Kidney glomerular epithelial cell (primary cell): ENCODE measurements at places on chromosomes 2 and 18.

GRCh38 chr2:207423886-207424285 is 105.9 kb upstream of the CREB1 start:
- DNase-seq = peak; percentile 77

DNA sequence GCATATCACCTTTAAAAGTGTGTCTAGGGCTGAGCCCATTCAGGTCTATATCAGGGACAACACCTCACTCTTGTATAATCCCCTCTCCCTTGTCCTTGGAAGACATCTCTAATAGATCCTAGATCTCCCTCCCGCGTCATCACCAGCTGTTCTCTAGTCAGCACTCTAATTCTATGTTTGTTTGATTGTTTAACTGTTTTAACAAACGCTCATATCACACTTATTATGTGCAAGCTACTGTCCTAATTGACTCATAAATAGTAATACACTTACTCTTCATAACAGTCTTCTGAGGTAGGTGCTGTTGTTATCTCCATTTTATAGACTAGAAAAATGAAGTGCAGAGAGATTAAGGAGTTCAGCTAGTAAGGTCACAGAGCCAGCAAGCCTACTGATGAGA is 1.6 kb upstream of the ERMN start:
- DNase-seq = no peak

DNA sequence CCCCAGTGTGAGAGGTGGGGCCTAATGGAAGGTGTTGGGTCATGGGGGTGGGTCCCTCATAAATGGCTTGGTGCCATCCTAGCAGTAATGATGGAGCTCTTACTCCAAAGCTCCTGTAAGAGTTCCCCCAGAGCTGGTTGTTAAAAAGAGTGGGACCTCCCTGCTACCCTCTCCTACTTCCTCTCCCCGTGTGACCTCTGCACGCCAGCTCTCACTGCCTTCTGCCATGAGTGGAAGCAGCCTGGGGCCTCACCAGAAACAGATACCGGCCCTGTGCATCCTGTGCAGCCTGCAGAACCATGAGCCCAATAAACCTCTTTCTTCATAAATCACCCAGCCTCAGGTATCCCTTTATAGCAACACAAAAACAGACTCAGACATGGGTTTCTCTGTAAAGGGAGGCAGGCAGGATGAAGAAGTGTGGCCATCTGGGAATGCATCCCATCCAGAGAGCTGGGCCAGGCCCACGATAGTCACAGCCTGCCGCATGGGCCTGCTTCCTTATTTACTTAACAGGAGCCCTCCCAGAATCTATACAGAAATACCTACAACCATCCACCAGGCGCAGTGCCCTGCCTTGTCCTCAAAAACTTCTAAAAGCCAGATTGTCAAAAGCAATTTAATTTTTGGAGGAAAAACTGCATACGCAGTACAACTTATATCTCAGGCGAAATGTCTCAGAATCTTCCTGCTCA is 7.5 kb downstream of the PRLH start:
- no peak for DNase-seq

DNA sequence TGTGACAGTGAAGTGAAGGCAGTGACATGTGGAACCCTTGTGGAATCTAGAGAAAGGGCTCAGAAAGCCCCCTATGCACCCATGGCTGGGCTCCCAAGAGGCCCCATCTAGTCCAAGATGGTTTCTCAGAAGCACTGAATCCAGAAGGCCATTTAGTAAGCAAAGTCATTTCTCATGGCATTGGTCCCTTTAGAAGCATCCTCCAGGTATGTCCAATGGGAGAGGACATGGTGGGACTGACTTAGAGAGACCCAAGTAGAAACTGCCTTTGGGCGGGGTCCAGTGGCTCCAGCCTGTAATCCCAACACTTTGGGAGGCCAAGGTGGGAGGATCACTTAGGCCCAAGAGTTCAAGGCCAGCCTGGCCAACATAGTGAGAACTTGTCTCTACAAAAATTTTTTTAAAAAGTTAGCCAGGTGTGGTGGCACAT is 72.5 kb upstream of the RMDN2 start:
- no peak for DNase-seq

DNA sequence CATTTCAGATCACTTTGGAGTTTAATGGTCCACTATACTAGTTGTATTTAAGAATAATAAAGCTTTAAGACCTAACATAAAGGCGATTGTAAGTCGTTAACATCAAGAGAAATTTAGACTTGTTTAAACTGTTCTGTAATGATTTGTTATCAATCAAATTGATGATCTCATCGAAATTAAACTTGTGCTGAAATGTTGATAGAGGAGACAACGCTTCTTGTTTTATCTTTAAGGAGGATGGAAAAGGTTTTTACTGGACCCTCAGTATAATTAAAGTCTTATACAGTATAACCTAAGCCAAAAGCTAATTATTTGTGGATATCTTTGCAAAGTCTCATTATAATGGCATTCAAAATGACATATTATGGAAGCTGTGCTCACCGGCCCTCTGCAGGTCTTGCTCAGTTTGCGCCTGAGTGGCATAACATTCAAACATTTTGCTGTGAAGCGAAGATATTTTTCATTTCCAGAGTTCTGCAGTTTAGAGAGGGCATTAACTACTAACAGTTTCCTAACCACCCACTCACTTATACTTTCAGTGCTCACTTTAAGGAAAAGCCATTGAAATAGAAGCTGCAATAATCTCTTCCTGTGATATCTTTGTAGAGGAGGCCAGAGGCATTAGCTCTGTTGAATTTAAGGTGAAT is 1.4 kb upstream of the SERTAD2 start:
- DNase-seq = peak; percentile 34

- peak; percentile 19 for DNase-seq
Observed at GRCh38 chr2:29227935-29228675, 112.9 kb downstream of the CLIP4 start.

- DNase-seq = no peak
Observed at GRCh38 chr2:34121076-34121475, 522.0 kb upstream of the FAM98A start.

DNA sequence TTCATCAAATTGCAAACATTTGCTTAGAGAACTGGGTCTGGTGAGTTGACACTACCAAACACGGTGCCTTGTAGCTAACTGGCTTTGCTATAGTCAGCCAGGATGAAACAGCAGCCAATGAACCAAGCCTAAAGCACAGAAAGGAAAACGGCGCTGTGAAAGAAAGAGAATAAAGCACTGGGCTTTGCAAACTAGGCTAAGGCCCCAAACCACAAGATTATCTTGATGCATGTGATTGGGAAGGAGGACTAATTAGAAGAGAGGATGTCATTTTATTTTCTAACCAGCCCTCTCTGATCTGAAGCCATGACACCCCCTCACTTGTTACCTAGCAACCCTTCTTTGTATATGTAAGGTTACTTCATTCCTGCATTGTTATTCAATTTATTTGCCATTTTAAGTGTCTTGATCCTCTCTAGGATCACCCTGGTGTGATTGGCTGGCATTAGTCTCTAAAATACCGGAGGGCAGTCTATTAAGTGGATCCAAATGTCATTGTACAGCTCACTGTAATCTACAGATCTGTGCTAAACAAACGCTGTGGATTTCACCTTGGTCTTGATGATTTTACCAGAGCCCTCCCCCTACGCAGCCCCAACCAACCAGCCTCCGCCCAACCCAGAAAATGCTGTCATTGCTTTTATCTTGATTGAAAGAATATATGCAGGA is 395.4 kb upstream of the ACVR2A start:
- no peak for DNase-seq

DNA sequence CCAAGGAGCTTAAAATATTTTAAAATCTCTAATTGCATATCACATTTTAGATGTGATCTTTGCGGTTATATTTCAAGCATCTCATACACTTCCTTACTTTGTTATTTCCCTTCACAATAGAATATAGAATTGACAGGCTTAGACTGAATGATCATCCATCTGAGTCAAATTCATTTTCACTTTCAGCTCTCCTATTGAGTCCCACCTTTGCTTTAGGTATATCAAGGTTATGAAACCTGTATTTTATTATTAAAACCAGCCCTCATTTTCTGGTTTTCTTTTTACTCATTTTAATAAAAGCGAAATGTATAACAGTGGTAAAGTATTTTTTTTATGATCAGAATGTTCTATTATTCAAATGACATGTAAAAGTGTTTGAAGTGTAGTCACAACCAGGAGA is 162.9 kb upstream of the KYNU start:
- DNase-seq = no peak

DNA sequence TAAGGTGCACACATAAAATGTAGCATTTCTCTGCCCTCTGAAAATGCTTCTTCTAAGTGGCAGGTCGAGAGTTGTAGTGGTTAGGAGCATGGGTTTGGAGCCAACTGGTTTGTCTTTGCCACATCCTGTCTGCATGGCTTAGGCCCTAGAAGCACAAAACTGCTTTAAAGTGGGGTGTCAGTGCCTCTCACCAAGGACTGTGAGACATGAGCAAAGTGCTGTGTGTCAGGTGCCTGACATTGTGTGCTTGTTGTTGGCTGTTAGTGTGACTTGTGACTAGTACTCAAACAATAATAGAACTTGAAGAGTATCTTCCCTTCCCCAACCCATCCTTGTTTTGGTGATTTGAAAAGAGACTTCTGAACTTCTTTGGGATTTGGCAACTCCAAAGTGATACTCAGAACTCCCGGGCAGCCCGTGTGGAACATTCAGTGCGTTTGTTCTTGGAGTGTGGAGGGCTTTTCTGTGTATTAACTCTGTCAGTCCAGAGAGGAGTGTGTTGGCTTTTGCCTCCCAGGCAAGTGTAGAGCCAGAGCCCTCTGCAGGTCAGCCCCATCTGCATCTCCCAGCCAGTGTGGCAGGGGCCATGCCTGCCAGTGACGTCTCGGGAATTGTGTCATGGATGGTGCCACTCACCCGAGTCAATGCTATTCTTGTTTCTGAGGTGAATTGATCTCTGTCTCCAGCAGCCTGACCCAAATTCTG is 5.0 kb downstream of the MGAT5 start:
- DNase-seq = no peak
